Pulmonary artery endothelial cell (primary cell): ENCODE measurements at places on chromosomes 7 and 10. TPM values are rescaled to one million over a fixed set of nuclear protein-coding genes. Genes with fewer than 3 reads are reported as not detected.

- DNase-seq: no peak
Measured at GRCh38 chr10:81008726-81009125, 471.0 kb downstream of the SH2D4B start.

NT5C3A gene
- 15.9 and 18.9 TPM in 2 replicates for total RNA-seq

GRCh38 chr10:34666008-34666704 lies 148.9 kb downstream of the PARD3 start:
- peak; percentile 69 for DNase-seq

- DNase-seq: peak; percentile 75
Measured at GRCh38 chr7:142556740-142557139, 192.5 kb upstream of the PRSS1 start.

DNA sequence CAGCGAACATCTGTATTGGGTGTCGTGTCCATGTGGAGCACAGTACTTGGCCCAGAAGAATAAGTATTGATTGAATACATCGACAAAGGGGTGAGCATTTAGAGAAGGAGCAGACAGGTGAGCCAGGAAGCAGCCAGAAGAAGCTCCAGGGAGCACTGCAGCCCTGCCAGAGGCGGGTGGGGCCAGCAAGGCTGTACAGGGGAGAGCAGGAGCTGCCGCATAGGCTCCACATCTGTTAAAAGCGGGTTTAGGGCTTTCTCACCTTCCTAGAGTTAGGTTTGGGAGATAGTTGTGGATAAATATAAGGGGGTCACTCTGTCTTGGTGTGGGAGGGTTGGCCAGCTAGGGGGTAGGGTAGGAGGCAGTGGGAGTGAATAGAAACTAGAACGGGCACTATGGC lies 1.3 kb upstream of the CPA1 start:
- DNase-seq: no peak

GRCh38 chr10:22454634-22455033 lies 109.3 kb downstream of the SPAG6 start:
- no peak for DNase-seq

GRCh38 chr7:44761207-44762161 lies 12.8 kb downstream of the ZMIZ2 start:
- no peak for DNase-seq

DNA sequence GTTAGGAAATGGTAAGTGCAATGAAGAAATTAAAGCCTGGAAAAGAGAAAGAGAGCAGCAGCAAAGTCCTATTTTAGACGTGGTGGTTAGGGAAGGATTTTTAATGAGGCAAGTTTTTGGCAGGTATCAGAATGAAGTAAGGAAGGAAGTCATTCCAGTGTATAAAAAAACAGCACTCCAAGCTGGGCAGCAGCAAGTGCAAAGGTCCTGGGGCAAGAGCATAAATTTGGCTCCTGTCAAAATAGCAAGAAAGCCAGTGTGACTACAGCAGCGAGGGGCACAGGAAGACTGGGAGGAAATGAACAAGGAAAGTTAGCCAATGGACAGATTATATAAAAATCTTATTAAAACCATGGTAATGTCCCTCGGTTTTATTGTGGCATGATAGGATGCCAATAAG lies 90.2 kb downstream of the PPP1R3A start:
- DNase-seq: no peak

DNA sequence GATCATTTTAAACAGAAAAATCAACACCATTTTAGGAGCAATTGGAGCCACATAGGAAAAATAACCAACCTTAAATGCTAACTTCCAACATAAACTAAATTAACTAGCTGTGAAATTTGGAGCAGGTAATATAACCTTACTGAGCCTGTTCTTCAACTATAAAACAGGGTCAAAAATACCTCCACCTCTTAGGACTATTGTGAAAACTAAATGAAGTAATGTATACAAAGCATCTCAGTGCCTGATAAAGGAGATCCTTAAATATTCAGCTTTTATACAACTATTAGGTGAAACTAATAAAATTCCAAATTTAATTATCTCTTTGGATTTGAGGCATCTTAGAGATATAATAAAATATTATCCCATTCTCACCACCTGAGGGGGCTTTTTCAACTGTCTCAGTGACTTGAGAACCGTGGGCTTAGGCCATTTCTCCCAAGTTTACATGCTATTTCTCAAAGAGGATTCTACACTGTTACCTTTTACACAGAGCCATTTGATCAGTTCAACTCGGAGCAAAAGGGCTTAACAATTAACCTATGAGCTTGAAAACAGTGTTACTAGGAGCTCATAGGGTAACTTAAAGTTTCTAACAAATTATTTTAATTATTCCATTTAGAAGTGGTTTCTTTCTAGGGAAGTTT lies 165.0 kb upstream of the ASAH2 start:
- no peak for DNase-seq

- no peak for DNase-seq
Measured at GRCh38 chr10:71250842-71251241, 38.5 kb downstream of the UNC5B start.

HMX2 gene
- not detected in 2 replicates for total RNA-seq

IKZF5 gene
- 2.7 and 3.8 TPM in 2 replicates for total RNA-seq

- no peak for DNase-seq
Measured at GRCh38 chr10:62924344-62924748, 108.2 kb upstream of the EGR2 start.

OPN1SW gene
- total RNA-seq: not detected in 2 replicates

GRCh38 chr10:62177111-62177510 lies 91.5 kb downstream of the RTKN2 start:
- no peak for DNase-seq

GRCh38 chr10:5346881-5347280 lies 17.9 kb upstream of the UCN3 start:
- no peak for DNase-seq

DNA sequence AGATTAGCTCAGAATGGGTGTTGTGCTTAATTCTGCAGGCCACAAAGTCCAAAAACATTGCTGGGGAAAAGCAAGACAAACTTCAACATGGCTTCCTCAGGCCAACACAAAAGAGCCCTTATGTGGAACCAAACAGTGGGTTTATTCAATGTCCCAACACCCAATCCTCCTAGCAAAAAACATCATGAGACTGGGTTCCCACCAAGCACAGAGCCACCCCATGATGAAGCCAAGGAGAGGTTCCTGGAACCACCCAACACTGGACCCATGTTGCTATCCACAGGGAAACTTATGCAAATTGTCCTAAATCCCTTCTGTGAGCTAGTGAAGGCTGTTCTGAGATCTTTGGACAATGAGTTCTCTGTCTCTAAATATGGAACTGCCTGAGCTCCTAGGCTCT lies 24.0 kb downstream of the SLC25A13 start:
- no peak for DNase-seq

PSMC2 gene
- total RNA-seq: 231 and 360 TPM in 2 replicates

- no peak for DNase-seq
Measured at GRCh38 chr7:20574784-20575720, 40.4 kb upstream of the ABCB5 start.

DNA sequence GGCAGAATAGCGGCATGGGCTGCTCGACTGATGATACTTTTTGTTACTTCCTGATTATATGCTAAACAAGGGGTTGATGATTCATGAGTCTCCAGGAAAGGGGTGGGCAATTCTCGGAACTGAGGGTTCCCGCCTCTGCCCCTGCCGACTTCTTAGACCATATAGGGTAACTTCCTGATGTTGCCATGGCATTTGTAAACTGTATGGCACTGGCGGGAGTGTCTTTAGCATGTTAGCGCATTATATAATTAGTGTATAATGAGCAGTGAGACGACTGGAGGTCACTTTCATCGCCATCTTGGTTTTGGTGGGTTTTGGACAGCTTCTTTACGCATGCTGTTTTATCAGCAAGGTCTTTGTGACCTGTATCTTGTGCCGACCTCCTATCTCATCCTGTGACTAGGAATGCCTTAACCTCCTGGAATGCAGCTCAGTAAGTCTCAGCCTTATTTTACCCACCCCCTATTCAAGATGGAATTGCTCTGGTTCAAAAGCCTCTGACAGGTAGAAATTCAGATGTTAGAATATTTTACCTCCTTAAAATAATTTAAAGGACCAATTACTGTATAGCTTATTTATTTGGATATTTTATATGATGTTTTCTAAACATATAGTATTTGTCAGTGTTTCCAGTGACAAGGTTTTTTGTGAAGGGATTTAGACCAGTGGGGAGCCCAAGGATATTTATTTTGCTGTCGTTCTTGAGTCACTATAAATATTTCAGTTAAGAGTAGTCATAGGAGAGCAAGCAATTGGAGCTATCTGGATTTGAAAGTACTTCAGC lies 90.1 kb upstream of the PIK3CG start:
- DNase-seq: peak; percentile 82

DNA sequence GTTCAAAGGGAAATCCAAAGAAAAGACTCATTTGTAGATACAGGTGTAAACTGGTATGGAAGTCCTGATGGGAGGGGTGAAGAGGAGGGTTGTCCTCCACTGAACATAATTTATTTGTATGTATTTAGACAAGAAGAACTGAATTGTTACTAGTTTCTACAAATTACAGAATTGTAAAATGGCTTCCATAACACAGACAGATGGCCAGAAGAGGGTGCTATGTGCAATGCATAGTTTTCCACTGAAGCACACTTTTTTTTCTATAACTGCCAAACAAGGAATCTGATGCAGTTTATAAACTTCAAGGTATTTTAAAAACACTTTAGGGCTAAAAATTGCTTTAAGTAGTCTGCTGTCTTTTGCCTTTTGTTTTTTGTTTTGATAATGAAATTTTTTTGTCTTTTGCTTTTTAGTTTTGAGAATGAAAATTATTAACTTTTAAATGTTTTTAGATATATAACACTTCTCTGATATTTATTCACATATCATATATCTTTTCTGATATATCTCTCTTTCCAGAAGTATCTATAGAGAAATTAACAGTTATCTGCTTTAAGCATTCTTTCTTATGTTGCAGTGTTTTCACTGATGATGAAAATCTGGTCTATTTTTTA lies 58.5 kb downstream of the PHYHIPL start:
- DNase-seq: no peak

DNA sequence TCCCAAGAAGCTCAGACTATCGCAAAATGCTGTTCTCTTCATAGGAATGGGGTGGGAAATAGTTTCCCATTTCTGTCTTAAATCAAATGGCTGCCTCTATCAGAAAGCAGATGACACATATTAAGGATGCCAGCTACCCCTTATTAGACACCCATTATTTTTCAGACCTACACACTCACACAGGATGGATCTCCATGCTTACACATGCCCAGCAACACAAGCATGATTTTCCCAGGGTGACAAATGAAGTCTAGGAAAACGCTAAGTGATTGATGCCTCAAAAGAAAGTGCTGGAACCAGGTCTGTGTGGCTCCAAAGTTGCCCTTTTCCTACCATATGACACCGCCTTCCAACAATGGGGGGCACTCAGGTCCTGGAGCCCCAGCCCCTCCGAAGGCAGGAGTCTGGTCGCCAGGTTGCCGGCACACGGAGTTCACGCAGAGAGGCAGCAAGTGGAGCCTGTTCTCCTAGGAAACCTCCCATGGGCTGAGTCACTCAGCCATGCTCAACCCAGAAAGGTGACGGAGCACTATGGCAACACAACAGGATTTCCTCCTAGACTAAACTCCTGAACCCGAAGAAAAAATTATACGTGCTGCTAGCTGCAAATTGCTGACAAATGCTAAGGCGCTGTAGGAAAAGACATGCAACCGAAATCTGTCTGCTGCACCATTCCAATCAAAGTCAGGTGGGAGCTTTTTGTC lies 19.8 kb downstream of the VOPP1 start:
- peak; percentile 81 for DNase-seq

- DNase-seq: peak; percentile 22
Measured at GRCh38 chr7:74306730-74307469, 17.7 kb downstream of the CLIP2 start.

- no peak for DNase-seq
Measured at GRCh38 chr10:82192665-82193064, 317.7 kb downstream of the NRG3 start.

- peak; percentile 40 for DNase-seq
Measured at GRCh38 chr7:152025077-152025936, at the start of gene GALNT11. TSS of gene GALNT11 (plus strand) at chr7:152025674. CDS start at chr7:152094228, 68,554 bp downstream.

NYAP1 gene
- total RNA-seq: 2.0 and 4.2 TPM in 2 replicates

GIMAP7 gene
- total RNA-seq: 48.7 and 72.0 TPM in 2 replicates

- DNase-seq: no peak
Measured at GRCh38 chr10:664301-664700, 25.2 kb downstream of the DIP2C start.

GRCh38 chr7:51459809-51460208 lies 143.2 kb upstream of the COBL start:
- no peak for DNase-seq

DNA sequence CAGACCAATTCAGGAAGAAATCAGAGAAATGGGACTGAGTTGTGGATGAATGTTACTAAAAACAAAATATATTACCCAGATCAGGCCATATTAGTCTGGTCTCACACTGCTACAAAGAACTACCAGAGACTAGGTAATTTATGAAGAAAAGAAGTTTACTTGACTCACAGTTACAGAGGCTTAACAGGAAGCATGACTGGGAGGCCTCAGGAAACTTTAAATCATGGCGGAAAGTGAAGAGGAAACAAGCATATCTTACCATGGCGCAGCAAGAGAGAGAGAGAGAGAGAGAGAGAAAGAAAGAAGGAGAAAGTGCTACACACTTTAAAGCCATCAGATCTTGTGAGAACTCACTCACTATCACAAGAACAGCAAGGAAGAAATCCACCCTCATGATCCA lies 636.8 kb upstream of the GRM3 start:
- no peak for DNase-seq

DNA sequence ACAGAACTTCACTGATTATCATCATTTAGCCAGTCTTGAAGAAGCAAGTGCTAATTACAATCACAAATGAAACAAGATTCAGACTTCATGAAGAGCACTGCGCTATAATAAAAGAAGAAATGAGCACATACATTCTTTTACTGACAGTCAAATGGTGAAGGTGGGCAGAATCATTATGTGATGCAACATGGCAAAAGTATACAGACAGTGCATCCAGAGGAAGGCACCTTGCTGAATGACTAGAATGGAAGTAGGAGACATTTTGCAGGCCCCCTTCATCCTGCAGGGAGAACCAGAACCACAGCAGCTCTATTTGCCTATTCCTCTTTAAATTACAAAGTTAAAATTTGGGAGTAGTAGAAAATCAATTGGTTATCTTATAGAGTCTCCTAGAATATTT lies 31.0 kb upstream of the CC2D2B start:
- DNase-seq: no peak

OR2A42 gene
- under 0.01 TPM in 1 of 2 replicates, not detected in the other for total RNA-seq

TMEM176B gene
- total RNA-seq: not detected in 2 replicates

DNA sequence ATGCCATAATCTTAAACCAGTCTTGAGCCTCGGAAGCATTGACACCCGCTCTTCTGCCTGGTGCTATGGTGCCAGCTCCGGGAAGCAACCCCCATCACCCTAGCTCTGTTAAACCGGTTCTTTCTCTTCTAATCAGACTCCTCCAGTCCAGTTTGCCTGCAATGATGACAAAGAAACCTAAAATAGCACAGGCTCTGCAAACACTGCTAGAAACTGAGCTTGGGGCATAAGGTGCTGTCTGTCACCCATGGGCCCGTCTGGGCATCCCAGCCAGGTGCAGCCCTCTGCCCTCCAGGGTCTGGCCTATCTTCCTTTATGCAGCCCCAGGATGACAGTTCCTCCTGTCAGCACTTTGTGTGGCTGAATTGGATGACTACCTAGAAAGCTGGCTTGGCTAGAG lies 14.2 kb upstream of the CAMK2G start:
- DNase-seq: no peak

GAD2 gene
- not detected in 2 replicates for total RNA-seq

OPN4 gene
- total RNA-seq: not detected in 2 replicates

HOXA5 gene
- total RNA-seq: 5.9 and 13.1 TPM in 2 replicates

STOX1 gene
- total RNA-seq: 0.11 and 0.13 TPM in 2 replicates
